SK-N-SH (cell line): ENCODE measurements at places on chromosomes 4 and X.

GRCh38 chrX:45807572-45808425 is 607.1 kb upstream of the DIPK2B start:
- DNase-seq, result no peak

DNA sequence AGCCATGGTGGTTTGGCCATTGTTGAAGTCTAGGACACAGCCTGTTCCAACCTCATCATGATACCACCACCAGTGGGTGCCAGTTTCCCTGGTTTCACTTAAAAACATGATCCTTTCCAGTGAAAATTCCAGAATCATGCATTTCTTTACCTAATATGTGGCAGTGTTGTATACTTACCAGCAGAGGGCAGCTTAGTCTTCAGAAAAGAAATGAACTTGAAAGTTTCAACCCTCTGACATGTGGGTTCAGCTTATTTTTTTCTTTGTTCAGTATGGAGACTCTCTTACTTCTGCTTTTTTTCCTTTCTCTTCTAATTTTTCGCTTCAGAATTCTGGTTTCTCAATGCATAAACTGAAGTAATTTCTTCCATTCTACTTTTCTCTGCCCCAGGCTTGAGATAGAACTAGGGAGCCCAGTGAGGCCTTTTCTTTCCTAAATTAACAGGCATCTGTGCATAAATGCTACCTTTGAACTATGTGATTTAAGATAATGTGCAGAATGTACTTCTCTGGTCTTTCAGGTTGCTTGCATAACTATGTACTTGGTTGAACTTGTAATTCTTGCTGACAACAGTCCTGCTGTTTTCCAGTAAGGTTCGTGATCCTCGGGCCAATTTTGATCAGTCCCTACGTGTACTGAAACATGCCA is 10.7 kb downstream of the LIAS start:
- peak; percentile 62 for DNase-seq

GRCh38 chrX:133588827-133589226 is 173.5 kb upstream of the GPC4 start:
- no peak for DNase-seq

GRCh38 chrX:45524296-45524695 is 323.6 kb upstream of the DIPK2B start:
- no peak for DNase-seq

- no peak for DNase-seq
Observed at GRCh38 chr4:107978716-107979451, 10.8 kb upstream of the HADH start.

GRCh38 chr4:94516067-94516466 is 64.3 kb downstream of the PDLIM5 start:
- no peak for DNase-seq

DNA sequence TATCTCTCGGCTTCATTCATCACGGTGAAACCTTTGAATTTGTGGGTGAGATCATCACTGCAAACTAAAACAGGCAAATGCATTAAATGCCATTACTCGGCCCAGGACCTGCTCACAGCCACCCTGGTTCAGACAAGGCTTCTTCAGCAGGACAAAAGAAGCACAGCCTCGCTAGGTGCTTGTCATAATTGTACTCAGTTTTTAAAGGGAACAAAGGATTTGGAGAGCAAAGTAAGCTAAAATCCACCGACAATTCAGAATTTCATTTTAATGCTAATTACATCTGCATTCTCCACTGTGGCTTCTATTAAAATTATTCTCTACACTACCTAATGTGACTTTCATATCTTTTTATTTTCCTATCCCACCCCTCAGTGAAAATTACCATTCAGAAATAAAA is 57.0 kb downstream of the PCYT1B start:
- no peak for DNase-seq

GRCh38 chrX:40933132-40933705 is 152.0 kb upstream of the USP9X start:
- DNase-seq, result no peak
